ENCODE measurements at places on chromosomes 13 and 19.

DNA sequence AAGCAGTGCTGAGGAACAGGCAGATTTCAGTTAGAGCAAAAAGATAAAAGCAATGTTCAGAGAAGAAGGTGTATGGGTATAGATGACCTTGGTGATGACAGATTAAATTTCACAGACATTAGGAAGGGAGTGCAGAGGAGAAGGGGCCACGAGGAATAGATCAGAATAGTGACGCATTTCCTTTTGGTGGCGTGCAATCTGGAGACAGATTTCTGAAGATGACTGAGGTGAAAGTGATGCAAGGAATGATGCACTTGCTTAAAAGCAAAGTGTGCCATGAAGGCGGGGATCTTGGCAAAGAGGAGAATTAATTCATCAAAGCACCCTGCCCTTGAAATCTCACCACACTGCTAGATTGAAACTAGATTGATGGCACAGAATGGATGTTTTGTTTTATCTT lies 202.4 kb downstream of the ITGBL1 start:
- DNase-seq, result no peak

DNA sequence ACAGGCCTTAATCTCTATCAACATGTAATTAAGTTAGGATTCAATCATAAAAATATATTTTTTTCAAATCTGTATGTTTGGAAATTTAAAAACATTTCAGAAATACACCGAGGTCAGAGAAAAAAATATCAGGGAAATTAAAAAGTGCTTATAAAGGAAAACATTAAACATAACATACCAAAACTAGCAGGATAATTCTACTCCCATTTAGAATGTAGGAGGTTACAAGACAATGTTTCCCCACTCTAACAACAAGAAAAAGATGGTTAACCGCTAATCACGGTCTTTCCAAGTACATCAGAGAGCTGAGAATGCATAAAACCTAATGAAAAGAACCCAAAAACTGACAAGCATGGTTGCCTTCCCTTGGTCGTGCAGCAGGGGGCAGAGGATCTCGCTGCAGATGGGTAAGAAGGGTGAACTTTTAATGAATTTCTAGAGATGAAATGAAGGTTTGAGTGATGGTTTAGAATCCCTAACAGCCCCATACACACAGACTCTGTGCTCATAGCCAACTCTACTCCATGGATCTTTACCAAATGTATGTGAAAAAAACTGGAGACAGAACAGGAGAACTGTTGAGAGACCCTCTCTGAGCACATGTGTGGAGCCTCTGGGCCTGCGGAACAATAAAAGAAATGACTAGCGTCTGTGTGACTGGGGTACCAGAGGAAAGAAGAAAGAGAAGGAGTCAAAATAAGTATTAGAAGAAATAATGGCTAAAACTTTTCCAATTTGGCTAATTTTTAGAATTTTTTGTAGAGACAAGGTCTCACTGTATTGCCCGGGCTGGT lies 51.3 kb upstream of the LSM14A start:
- no peak for DNase-seq

- no peak for DNase-seq
Observed at GRCh38 chr19:31515931-31516330, 166.7 kb upstream of the TSHZ3 start.

- no peak for DNase-seq
Observed at GRCh38 chr13:111363591-111363990, 43.1 kb downstream of the TEX29 start.

DNA sequence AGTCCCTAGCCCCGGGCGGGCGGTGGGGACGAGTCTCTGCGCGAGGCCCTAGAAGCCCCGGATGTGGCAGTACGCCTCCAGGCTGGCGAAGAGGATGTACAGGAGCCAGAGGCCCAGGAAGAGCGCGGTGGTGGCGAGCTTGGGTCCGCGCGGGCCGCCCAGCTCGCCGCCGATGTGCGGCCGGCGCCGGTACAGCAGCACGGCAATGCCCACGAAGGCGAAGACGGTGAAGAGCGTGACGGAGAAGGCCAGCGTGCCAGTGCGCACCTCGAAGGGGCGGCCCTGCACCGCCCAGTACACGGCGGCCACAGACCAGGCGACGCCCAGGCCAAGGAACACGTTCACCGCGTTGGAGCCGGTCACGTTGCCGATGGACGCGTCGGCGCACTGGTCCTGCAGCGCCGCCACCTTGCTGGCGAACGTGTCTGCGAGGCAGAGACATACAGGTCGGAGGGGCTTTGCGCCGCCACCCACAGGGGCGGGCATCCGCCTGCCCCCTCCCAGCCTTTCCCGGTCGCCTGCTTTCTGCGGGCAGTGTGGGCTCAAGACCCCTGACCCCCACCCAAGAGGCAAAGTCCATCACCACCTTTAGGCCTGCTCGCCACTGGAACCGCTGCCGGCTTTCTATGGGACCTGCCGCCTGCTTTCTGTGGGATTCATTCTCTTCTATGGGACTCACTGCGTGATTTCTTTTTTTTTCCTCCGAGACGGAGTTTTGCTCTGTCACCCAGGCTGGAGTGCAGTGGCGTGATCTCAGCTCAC lies 10.9 kb upstream of the MEIS3 start:
- DNase-seq, result peak; percentile 43

DNA sequence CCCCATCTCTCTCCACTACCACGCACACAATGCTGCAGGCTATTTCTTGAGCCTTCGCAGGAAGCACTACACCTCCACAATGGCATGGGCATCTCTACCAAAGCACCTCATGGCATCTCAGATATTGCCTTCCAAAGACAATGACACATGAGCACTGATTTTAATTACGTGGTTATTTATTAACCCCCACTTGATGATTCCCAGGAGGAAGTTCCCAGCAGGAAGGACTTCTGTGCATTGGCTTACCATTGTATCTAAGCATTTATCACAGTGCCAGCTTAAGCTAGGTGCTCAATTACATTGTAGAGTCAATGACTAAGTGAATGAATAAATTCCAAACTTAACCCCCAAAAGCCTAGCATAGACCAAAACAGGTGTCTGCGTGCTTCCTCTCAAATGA lies 101.4 kb downstream of the ABCC4 start:
- DNase-seq, result no peak

DNA sequence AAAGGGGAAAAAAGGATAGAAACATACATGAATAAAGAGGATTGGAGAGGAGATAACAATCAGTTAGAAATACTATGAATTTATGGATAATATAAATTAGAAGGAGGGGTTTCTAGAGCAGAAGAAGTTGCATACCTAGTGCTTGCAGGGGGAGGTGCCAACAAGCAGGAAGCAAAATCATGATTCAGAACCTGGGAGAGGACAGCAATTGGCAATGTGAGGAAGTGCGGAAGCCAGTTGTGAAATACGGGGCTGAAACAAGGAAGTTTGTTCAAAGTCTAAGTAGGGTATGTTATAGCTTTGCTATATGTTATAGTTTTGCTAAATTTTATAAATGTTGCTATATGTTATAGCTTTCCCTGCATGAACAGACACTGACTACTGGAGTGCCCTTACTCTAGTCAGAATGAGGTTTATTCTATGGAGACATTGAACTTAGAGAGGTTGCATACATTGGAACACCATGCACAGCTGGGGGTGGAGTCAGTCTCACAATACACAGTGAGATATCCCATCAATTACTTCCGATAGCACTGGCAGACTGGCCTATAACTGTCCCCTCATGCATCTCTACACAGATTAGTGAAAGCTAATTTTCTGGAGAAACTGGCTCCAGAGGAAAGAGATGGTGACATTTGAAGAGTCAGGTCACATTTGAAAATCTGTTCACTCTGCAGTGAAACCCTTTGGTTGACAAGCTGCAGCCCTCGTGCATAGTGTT lies 92.1 kb downstream of the GPC6 start:
- no peak for DNase-seq

GRCh38 chr13:37869506-37869755 lies 141 bp downstream of the TRPC4 start:
- no peak for DNase-seq

GRCh38 chr13:30565658-30566057 lies 52.1 kb upstream of the USPL1 start:
- DNase-seq, result no peak

GRCh38 chr13:49976314-49977258 lies 20.3 kb upstream of the TRIM13 start:
- peak; percentile 53 for DNase-seq

DNA sequence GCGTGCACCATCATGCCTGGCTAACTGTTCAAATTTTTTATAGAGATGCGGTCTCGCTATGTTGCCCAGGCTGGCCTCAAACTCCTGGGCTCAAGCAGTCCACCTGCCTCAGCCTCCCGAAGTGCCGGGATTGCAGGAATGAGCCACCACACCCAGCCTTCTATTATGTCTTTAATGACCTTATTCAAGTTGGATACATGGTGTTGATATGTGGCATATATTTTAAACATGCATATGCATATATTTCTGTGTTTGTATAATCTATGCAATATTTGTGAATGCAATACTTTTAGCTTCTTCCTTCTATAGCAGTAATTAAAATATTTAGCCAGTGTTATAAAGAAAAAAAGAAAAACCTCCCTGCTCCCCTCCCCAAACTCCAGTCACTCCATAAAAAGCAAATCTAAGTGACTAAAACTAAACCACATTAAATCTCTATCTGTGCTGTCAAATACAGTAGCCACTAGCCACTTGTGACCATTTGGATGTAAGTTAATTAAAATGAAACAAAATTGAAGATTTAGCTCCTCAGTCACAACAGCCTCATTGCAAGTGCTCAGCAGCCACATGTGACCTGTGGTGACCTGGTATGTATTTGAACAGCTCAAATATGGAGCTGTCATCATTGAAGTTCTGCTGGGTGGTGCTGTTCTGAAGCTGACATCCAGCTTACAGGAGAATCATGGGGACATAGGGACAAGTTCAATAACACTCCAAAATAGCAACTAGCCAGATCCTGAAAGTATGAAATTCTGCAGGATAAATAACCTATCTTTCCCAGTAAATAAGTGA lies 27.4 kb downstream of the FCGBP start:
- DNase-seq, result no peak

GRCh38 chr19:50258918-50259372 lies 55.5 kb downstream of the MYH14 start:
- DNase-seq, result no peak

DNA sequence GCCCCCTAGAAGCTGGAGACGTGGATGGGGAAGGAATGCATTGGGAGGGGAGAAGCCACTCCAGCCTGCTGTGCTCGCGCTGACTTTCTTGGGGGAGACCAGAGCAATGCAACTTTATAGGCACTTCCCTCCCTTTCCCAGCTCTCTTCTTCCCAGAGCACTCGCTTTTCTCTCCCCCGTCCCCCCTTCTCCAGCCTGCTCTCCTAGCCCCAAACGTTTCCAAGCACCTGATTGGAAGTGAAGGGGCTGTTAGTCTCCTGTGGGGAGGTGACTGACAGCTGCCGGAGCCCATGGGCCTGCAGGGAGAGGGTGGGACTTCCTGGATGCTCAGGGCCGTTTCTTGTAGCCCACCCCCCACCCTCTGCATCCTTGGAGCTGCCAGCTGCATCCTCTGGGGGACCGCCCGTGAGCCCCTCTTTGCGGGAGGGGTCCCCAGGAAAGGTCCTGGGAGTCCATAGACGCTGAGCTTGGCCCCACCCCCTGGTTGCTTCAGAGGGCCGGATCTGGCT lies 2.5 kb downstream of the HDGFL2 start:
- no peak for DNase-seq

DNA sequence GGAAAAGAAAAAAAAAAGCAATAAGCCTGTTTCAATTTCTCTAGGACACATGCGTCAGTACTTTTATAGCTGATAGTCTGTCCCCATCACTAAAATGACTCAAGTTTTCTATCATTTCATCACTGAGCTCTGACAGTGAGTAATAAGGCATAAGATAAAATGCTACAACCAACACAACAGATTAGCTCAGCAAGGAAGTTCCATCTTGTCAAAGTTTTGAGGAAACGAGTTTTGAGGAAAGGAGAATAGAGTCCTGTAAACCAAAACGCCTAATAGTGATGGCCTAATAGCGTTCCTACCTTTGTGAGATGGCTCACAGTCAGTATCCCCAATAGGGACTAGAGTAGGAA lies 145.1 kb downstream of the LACC1 start:
- no peak for DNase-seq

GRCh38 chr13:113210833-113211232 lies 1.4 kb downstream of the CUL4A start:
- DNase-seq, result no peak

DNA sequence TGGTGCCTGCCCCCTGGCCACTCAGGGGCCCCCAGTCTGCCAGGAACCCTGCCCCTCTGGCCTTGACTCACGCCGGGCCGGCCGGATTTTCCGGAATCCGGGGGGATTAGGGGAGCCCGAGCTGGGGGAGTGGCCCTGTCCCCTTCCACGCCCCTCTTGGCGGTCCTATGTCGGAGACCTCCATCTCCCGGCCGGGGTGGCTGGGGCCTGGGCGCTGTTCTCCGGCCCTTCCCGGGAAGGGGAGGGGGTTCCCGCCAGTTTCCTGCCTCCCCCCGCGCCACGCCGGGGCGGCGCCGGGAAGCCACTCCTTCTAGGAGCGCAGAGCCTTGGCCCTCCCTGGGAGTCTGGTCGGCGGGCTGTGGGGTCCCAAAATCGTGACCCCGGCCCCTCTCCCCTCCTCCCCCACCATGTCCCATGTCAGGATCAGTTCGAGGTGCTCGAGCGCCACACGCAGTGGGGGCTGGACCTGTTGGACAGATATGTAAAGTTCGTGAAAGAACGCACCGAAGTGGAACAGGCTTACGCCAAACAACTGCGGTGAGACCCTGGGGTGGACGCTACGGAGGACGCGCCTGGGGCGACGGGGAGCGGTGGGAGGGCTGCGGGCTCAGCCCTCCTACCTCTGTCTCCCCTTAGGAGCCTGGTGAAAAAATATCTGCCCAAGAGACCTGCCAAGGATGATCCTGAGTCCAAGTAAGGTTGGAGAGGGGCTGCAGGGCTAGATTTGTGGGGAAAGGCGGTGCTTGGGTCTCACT lies 1.3 kb downstream of the TRIP10 start:
- peak; percentile 44 for DNase-seq

DNA sequence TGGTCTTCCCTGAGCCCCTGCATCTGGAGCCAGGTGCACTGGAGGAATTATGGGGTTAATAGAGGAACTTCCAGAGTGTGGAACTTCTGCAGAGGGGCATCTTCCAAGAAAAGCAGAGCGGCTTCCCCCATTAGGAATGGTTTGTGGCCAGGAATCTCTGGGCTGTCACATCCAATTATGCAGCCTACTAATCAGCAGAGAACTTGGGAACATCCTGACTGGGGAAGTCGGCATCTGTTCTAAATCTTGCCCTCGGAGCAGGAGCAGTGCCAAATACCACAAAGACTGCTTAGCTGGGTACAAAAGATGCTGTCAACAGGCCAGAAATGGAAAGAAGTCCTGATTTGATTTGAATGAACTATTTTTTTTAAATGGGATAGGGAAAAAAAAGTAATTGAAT lies 435.1 kb downstream of the ZNF536 start:
- DNase-seq, result no peak

GRCh38 chr13:29858231-29858630 lies 7.8 kb upstream of the UBL3 start:
- DNase-seq, result no peak

- no peak for DNase-seq
Observed at GRCh38 chr13:71838842-71839241, 28.2 kb downstream of the DACH1 start.

- DNase-seq, result no peak
Observed at GRCh38 chr13:104895521-104895920, 1639.9 kb downstream of the EFNB2 start.
